ENCODE measurements at places on chromosomes 16 and 17.
A peak's percentile ranks its signal among the peaks of the same experiment; 100 is the strongest.

GRCh38 chr16:9135797-9136196, 44.4 kb downstream of the HAPSTR1 start:
- no peak for DNase-seq

GRCh38 chr16:30778549-30779244, 8.3 kb downstream of the ZNF629 start:
- peak; percentile 25 for DNase-seq

- DNase-seq: no peak
These were observed 239.8 kb downstream of the HS3ST4 start for GRCh38 chr16:25931473-25932035.

- DNase-seq: peak; percentile 70
These were observed 2.9 kb downstream of the PHOSPHO1 start for GRCh38 chr17:49227436-49228261.

- no peak for DNase-seq
These were observed 297.5 kb downstream of the CA10 start for GRCh38 chr17:51860954-51861561.

DNA sequence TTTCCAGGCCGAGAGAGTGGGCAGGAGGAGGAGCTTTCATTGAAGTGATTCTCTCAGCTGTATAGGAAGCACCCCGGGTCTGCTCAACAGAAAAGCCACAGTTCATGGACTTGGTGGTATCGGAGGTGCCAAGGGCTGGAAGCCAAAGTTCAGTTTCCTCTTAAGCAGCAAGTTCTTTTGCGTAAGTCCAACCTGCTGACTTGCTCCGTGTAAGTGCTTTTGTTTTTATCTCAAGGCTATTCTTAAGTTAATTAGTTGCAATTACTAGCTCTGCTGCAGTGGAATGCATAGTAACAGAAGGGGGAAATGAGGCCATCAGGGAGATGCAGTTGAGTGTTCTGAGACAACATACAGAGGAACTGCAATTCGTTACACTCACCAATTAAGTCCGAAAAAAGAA, 44.6 kb downstream of the SMIM36 start:
- DNase-seq: no peak

DNA sequence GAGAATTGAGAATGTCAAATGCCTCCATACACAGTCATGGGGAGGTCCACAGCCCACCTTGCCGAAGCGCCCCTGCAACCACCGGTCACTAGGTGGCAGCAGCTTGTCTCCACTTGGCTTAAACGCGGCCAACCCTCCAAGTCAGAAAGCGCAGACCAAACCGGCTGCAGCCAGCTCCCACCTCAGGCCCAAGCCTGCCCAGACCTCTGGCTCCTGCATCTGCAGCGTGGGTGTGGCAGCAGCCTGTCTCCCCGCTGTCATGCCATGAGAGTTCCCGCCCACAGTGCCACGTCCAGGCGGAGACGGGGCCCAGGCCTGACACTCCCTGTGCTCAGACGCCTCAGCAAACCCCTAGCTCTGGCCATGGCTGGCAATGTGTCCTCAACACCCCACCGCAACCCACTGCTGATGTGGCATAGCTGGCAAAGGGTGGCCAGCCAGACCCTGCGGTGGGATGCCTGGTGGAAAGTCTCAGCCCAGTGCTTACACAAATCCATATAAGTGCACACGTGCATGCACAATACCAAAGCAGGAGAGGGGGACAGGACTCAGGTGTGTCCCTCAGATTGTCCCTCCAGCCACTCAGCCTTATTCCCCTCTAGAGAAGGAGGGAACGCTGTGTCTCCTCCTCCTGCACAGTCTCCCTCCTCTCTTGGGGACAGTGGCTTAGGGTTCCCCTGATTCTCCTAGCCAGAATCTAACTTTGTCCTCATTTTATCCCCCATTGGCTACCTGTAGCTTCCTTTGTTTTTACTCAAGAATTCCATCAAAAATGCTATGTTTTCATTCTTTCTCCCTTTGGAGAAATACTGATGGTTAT, 10.9 kb downstream of the COPZ2 start:
- DNase-seq: peak; percentile 95

DNA sequence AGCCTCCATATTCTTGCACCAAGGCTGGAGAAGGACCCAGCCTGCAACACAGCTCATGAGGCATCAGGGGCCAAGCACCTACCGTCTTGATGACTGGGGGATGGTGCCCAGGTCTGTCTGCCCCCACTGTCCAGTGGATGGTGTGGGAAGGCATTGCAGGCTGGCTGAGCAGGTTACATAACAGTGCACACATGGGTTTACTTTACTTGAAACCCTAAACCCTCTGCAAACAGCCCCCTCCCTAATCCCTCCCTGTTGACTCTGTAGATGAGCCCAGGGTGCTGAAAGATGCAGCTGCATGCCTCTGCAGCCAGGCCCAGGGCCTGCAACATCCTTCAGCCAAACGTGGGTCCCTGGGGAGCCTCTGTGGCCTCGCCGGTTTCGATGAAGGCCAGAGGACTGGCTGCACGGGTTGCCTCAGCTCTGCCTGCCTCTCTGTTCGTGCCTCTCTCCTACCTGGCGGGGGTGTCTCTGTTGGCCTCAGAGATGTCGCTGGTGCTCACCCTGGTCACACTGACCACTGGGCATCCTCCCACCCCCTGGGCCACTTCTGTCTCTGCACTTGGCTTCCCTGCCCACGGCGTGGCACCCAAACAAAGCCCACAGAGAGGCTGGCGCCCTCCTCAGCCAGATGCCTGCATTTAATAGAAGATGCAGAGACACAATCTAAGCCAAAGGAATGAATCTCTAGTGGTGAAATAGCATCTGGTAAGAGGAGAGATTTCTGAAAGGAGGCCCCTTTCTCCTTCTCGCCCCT, 95.1 kb downstream of the METRNL start:
- peak; percentile 74 for DNase-seq

- no peak for DNase-seq
These were observed 129.6 kb downstream of the CPPED1 start for GRCh38 chr16:12674071-12674470.

GRCh38 chr16:30122604-30123160, 338 bp downstream of the MAPK3 start:
- DNase-seq: no peak

DNA sequence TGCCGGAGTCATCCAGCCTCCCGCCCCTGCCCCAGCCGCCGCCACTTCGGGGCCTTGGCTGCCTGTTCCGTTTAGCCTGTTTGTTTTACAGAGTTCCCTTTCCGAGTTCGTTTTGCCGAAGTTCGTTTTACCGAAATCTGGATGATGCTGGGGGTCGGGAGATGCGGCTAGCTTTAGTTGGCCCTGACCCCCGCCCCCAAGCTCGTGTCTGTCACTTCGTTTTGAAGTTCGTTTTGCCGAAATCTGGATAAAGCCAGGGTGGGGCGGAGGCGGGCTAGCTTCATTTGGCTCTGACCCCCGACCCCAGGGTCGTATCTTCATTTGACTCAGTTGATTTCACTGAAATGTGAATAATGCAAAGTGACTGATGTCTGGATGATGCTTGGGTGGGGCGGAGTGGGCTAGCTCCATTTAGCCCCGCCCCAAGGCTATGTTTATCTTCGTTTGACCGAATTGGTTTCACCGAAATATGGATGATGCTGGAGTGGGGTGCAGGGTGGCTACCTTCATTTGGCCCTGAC, 591 bp downstream of the PSMD7 start:
- no peak for DNase-seq

DNA sequence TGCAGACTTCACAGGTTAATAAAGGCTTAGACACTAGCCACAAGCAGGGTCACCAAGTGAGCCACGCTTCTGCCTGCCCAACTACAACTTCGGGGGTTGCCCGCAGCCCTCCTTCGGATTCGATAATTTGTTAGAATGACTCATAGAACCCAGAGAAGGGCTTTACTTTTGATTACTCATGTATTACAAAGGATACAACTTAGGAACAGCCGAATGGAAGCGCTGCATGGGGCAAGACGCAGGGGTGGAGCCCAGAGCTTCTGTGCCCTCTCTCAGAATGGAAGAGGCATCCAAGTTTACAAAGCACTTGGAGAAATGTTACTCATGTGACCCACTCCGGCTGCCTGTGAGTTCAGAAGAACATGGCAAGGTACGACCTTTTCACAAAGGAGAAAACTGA, 7.5 kb upstream of the CDH5 start:
- DNase-seq: no peak

GRCh38 chr16:4734063-4734729, at the start of the genes ANKS3 and DNAAF8:
Gene ANKS3 (minus strand): TSS chr16:4734271. CDS start chr16:4730149, 4,122 bp downstream.
Gene DNAAF8 (plus strand): TSS chr16:4734537. CDS start chr16:4736515, 1,978 bp downstream.
- DNase-seq: peak; percentile 98

DNA sequence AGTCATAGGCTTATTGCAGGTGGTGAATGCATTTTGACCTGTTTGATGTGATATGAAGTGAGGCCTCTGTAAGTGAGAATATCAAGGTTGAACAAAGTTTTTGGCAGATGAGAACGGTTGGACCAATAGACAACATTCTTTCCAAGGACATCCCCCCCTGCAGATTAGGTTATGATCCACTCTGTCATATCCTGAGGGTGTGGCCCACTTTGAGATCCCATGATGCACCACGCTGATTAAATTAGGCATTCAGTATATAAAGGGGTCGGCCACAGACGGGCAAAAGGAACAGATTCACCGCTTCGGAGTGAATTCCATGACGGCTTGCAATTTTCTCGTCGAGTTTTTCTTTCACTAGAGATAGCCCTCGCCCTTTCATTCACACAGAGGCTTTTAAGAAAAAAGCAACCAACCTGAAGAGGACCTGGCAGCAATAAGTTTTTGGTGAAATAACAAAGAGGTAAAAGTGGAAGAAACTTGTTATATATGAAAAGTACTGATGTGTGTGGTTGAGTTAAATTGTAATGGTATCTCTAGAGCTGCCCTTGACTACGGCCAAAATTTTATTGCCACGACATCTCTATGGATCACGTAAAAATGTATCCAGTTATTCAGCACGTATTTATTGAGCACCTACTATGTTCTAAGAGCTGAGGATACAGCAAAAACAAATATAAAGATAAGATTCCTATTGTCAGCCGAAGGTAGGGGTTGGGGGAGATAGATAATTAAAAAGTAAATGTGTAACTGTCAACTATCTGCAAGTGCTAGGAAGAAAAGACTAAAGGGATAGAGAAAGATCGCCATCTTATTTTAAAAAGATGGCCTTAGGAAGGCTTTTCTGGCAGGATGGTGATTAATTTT, 1.7 kb upstream of the RBBP6 start:
- no peak for DNase-seq

GRCh38 chr17:19003543-19004420, 782 bp downstream of the FAM83G start:
- peak; percentile 44 for DNase-seq

DNA sequence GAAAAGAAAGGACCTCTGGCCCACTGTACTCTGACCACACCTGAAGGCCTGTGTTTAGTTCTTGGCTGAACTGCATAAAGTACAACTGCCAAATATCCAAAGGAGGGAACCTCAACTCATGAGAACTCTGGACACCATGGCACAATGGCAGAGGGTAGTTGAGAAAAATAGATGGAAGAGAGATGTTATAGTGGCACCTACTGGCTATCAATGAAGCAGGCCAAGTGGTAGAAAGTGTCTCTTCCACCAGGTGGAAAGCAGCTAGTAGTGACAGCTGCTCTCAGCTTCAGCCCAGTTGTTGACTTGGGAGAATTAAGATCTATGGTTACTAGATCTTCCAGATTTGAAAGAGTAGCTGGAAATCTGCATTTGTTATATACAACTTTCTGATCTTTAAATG, 3.2 kb downstream of the MED31 start:
- DNase-seq: no peak

- DNase-seq: peak; percentile 52
These were observed 426.0 kb upstream of the CDH11 start for GRCh38 chr16:65547772-65548446.

DNA sequence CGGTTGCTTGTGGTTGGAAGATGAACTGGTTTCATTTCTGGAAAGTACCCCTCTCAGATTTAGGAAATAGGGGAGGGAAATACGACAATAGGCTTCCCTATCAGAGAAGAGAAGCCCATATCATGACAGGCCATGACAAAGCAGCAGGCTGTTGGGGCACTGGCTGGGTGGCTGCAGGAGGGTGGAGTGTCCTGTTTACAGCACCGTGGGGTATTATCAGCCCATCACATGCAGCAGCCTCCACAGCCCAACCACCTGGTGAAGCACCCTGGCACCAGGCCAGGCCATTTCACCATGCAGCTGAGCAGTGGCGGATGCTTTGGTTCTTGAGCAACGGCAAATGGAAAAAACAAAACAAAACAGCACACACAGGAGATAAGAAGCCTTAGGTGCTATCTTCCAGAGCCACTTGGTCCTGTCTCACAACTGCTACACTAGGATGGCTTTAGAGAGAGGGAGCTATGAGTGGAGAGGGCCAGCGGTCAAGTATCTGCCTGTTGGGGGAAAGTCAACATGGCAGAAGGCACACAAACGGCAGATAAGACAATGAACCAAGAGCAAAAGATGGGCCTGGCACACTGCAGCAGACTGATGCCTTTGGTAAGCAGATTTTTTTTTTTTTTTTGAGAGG, 24.2 kb downstream of the FAM117A start:
- peak; percentile 61 for DNase-seq

- DNase-seq: no peak
These were observed 20.2 kb downstream of the SEC14L1 start for GRCh38 chr17:77160875-77161530.

- peak; percentile 48 for DNase-seq
These were observed 276.2 kb upstream of the IRX5 start for GRCh38 chr16:54654429-54654828.

DNA sequence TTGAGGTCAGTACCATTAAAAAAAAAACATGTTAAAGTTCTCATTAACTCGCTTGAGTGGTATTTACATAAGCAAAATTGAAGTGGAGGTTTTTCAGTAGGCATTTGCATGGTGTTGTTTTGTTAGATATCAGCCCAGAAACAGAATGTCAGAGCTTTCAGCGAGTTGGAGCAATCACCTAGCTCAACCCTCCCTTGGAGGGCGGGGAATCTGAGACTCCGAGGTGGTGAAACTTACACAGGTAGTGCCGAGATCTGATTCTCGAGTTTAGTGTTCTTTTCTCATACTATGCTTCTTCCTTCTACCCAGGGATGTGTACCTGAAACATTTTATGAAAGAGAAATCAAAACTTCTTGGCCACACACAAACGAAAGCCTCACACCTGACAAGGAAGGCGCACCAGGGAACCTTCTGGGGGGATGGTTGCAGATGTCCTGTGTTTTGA, 6.6 kb downstream of the SEC14L1 start:
- DNase-seq: no peak

DNA sequence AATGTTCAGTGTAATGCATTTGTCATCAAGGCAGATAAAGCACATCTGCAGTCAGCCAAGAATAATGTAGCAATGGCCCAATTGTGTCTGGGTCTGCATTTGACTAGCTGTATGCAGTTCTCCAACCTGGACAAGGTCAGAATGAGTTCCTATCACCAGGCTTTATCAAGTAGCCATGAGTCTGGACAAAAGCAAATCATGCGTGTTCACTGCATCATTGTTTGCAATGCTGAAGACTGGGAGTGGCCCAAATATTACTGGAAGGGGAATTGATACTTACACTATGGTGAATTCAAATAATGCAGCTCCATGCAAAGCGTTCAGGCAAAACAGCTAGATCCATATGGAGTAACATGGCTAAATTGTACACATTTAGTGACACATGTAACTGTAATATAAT, 250.9 kb downstream of the TOX3 start:
- no peak for DNase-seq

DNA sequence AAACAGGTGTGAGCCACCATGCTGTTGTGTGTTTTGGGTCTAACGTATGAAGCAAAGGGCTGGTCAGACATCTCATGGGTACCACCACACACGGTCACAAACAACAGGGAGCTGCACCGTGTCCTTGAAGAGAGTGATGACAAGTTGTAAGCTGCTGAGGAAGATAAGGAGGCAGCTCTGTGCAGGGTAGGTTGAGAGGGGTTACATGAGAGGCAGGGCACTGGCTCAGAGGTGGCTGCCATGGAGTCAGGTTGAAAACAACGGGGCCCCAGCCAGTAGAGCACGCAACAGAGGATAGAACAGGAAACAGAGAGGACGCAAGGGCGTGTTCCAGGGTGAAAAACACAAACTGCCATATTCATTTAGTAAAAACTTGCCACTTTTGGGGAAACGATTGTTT, 52.2 kb downstream of the TRARG1 start:
- DNase-seq: no peak
